ENCODE measurements at places on chromosomes 7 and 10. TPM values are rescaled to one million over a fixed set of nuclear protein-coding genes. Genes with fewer than 3 reads are reported as not detected.

Gene CAMK1D
- total RNA-seq = 0.26 TPM

DNA sequence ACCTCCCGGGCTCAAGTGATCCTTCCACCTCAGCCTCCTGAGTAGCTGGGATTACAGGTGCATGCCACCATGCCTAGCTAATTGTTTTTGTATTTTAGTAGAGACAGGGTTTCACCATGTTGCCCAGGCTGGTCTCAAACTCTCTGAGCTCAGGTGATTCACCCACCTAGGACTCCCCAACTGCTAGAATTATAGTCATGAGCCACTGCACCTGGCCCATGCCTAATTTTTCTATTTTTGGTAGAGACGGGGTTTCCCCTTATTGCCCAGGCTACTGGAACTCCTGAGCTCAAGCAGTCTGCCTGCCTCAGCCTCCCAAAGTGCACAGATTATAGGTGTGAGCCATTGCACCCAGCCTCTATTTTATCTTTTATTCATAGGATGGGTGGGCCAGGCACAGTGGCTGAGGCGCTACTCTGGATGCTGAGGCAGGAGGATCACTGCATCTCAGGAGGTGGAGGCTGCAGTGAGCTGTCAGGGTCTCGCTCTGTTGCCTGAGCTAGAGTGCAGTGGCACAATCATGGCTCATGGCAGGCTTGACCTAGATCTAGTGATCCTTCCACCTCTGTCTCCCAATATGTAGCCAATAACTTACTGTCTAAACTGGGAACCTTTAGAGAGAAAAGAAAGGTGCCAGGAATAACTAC, 31.3 kb upstream of the STOX1 start:
- DNase-seq = no peak

GRCh38 chr7:37068038-37068437, 343.7 kb upstream of the AOAH start:
- no peak for DNase-seq

DNA sequence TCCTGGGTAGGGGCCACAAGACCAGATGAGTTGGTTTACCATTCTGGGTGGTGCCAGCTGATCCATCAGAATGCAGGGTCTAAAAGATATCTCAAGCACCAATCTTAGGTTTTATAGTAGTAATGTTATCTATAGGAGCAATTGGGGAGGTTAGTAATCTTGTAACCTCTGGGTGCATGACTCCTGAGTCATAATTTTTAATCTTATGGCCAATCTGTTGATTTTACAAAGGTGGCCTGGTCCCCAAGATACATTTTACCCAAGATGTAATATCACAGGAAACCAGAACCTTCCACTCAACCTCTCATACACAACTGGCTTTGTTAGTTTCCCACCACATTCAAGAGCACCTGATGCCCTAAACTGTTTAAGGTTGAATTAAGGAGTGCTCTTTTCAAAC, 79.5 kb downstream of the C1GALT1 start:
- no peak for DNase-seq

DNA sequence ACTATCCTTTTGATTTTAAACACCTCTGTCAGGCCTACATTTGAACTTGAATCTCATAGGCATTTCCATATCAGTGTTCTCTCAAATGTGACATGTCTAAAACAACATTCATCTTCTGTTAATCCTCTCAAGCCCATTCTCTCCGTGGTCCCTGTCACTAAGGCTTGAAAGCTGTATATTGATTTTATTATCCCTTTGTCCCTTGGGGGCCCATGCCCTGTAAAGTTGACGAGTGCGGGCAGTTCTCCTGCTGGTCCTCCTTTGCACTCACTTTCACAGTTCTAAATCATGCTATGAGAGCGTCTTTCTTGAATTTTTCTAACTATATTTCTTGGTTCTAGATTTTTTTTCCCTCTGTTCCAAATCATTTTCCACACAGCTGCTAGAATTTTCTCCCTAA, 27.3 kb downstream of the GALNT11 start:
- DNase-seq = no peak

All from NCI-H460 (cell line).